H54 (cell line): ENCODE measurements at places on chromosomes 6 and 20.

- no peak for DNase-seq
Measured at GRCh38 chr6:21193790-21194475, 399.6 kb upstream of the SOX4 start.

DNA sequence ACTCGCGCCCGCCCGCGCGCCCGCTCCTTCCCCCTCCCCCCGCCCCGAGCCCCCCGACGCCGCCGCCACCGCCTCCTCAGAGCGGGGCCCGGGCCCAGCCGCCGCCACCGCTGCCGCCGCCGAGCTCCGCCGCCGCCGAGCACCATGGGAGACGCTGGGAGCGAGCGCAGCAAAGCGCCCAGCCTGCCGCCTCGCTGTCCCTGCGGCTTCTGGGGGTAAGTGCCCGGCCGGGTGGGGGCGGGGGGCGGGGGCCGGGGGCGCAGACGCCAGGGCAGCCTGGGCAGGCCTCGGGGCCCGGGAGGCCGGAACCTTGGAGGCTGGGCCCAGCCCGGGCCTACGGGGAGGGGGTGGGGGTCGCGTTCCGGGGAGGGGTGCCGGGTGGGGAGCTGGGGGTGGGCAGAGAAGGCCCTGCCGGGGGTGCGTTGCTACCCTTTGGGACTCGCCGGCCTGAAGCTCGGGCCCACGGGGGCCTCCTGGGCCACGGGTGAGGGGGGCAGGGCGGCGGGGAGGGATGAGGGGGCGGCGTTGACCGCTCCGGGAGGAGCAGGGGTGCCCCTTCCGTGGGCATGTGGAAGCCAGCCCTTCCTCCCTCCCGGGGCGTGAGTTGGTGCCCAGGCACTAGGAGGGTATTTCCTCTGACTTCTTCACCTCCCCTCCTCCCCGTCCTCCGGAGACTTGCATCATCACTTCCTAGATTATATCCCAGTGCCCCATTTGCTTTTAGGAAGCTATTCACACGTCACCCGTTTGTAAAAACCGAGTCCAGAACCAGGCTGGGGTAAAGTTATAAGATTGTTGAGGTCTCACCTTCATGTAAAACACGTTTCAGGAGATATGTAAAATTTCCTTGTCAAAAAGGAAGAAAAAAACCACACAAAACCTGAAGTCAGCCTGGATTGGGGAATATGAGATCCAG is 533 bp downstream of the ZFAND3 start:
- peak; percentile 62 for DNase-seq

DNA sequence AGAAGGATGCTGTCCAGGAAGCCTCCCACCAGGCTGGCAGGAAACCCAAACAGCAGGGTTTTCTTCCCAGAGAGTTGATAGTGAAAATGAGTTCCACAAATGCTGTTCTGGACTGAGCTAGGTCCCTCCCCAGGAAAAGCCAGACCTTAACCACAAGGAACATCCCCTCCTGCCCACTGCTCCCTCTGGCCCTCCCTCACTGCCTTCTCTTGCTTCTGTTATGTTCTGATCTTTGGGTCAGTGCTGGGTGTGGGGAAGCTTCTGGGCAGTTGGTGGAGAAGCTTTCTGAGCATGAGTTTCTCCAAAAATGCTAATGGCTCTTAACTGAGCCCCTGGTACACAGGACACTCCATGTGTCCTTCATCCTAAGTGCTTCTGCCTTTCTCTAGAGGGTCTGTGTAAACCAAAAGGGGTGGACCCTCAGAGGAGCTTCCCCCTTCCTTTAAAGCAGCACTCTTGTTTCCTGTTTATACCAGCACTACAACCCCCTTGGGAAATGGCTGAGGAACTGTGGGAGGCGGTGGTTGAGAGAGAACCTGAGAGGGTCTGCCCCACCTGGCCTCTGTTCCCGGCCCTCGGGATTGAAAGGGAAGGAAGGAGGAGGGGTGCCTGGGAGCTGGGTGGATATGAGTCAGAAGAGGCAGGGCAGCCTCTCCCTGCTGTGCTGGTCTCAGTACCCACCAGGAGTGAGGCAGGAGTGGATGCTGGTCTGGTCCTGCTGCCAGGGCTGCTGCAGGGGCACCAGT is 42.0 kb downstream of the CDS2 start:
- DNase-seq = peak; percentile 77

- no peak for DNase-seq
Measured at GRCh38 chr20:18907353-18907752, 93.8 kb downstream of the SCP2D1 start.

DNA sequence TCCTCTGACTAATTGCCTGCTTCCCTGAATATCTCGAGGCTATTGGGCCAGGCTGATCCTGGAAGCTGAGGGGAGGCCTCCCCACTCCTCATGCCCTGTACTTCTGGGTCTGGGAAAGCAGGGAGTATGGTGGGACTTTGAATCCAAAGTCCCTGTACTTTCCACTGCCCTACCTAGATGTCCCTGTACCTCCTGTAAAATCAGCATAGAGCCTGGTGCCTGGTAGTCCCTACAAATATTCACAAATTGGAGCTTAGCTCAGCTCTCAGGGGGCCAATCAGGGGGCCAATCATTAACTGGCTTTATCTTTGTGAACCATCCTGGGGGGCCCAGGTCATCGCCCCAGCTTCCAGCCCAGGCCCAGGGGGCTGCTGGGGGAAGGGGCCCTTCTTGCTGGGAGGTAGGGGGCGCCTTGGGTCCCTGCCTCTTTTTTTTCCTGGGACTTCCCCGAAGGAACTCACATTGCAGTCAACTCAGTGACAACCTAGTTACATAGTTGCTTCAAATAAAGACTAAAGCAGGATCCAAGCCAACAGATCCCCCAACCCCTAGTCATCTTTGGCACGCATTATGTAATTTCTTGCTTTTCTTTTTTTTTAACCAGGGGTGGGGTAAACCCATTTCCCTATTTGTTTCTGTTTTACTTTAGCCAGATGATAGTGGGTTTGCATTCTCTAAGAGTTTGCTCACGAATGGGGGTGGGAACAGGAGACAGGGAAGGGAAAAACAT is 6.9 kb upstream of the VEGFA start:
- no peak for DNase-seq

DNA sequence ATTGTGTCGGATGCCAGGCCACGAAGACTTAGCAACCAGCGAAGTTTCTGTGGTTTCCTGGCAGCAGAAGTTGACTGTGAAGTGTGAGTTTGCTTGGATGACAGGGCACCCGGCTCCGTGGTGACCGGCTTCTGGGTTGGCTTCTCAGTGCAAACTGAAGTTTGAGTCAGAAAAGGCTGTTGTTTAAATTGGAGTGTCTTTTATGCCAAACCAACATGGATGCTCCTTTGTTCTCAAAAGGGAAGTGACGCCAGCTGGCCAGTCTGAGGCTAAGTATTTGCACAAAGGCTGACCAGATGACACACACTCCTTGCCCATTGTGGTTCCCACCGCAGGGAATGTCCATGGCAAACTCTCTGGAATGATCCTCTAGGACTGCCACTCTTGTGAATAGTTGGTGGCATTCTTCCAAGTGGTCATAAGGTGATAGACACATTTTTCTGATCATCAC is 164.8 kb upstream of the QKI start:
- DNase-seq = no peak
